ENCODE measurements at places on chromosomes 5 and 9.

GRCh38 chr5:10684303-10685086 is 76.5 kb downstream of the DAP start:
- H3K27ac ChIP-seq: no peak overlapping the region
- peaks cover 18% of the 10 kb centered on the region for H3K36me3 ChIP-seq
- no peak for DNase-seq
- H3K4me3 ChIP-seq: no peak overlapping the region
- no peaks in the 10 kb centered on the region for H3K27me3 ChIP-seq
- H3K4me1 ChIP-seq: peaks cover 7% of the 10 kb centered on the region

DNA sequence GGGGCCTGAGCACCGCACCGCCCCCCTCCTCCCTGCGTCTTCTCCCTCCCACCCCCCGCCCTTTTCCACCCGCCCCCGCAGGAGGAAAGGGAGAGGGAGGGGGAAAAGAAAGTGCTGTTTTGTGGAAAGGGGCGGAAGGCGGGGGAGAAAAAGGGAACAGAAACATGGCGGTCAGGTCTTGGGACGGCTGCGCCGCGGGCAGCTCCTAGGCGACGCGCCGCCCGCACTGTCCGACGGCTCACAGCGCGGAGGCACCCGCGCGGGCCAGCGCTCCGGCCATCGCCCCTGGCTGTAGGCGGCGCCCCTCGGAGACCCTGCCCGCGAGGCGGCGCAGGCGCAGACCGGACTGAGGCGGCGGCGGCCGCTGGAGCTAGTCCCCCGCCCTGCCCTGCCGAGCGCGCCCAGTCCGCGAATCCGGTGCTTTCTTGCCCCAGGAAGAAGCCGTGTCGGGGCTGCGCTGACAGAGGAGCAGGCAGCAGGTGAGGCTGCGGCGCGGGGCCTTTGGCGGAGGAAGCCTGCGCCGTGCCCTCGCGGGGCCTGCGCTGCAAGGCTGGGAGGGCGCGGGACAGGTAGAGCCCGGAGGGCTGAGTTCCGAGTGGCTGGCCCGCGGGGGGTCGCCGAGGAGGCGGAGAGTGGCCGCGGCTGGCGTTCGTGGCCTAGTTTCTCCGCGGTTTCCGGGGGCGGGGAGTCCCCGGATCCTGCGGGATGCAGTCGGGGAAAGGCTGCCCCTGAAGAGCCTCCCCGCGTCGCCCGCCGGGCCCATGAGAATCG is at the start of gene DENND4C:
Gene DENND4C (plus strand): TSS at position 339 of the 771 bp plus-strand sequence. CDS start 45,482 bp downstream, outside the sequence.
- no peak within 1 kb of the TSS for H3K4me3 ChIP-seq
- peak; percentile 93 for DNase-seq
- peaks cover 2% of the 10 kb centered on the region for H3K36me3 ChIP-seq

DNA sequence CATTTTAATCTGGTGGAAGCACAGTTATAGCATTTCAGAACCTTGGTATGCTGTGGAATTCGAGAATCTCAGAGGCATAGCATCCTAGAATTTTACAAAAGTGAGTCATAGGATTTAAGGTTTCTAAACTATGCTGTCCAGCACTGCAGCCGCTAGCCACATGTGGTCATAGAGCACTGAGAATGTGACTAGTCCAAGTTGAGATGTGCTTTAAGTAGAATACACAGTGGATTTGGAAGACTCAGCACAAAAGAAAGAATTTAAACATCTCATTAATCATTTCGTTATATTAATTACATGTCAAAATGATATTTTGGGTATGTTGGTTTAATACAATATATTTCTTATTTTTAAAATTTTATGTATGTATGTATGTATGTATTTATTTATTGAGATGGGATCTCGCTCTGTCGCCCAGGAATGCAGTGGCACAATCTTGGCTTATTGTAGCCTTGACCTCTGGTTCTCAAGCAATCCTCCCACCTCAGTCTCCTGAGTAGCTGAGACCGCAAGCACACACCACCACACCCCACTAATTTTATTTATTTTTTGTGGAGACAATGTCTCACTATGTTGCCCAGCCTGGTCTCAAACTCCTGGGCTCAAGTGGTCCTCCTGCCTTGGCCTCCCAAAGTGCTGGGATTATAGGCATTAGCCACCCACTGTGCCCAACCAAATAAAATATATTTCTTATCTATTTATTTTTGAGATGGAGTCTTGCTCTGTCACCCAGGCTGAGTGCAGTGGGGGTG is 20.4 kb upstream of the RPS14 start:
- H3K27me3 ChIP-seq: no peaks in the 10 kb centered on the region
- H3K36me3 ChIP-seq: no peaks in the 10 kb centered on the region
- no peaks in the 10 kb centered on the region for H3K4me1 ChIP-seq
- no peak for DNase-seq

GRCh38 chr5:57452885-57453284 is 29.7 kb downstream of the ACTBL2 start:
- no peaks in the 10 kb centered on the region for H3K36me3 ChIP-seq
- no peaks in the 10 kb centered on the region for H3K27me3 ChIP-seq
- H3K4me3 ChIP-seq: no peak overlapping the region
- no peaks in the 10 kb centered on the region for H3K4me1 ChIP-seq
- no peak for DNase-seq

GRCh38 chr5:4630031-4630430 is 510.1 kb upstream of the ADAMTS16 start:
- H3K4me1 ChIP-seq: no peaks in the 10 kb centered on the region
- no peak overlapping the region for H3K27ac ChIP-seq
- H3K4me3 ChIP-seq: no peak overlapping the region
- H3K36me3 ChIP-seq: no peaks in the 10 kb centered on the region
- no peaks in the 10 kb centered on the region for H3K27me3 ChIP-seq

DNA sequence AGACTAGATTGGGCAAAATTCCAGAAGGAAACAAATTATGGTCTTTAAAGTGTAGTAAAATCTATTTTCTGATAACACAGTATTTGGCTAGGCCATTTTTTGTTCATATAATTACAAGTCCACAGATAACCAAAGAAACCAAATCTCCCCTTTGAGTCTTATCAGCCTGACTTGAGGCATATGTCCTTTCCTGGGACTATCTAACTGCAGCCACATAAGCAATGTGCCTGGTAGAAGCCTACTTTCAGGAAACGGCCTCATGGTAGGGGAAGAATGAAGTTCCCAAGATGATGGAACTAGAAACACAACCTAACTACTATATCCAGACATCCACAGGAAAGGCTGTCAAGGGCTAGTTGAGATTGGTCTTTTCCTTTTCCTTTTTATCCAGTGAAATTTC is 130.0 kb downstream of the PIK3R1 start:
- H3K4me1 ChIP-seq: no peaks in the 10 kb centered on the region
- H3K27me3 ChIP-seq: no peaks in the 10 kb centered on the region
- no peak for DNase-seq
- no peak overlapping the region for H3K27ac ChIP-seq
- no peaks in the 10 kb centered on the region for H3K36me3 ChIP-seq
- no peak overlapping the region for H3K4me3 ChIP-seq
